ENCODE measurements at places on chromosomes 2 and 18. TPM values are rescaled to one million over a fixed set of nuclear protein-coding genes. Genes with fewer than 3 reads are reported as not detected.

Gene TMEM37
- 0.67 TPM for total RNA-seq

DNA sequence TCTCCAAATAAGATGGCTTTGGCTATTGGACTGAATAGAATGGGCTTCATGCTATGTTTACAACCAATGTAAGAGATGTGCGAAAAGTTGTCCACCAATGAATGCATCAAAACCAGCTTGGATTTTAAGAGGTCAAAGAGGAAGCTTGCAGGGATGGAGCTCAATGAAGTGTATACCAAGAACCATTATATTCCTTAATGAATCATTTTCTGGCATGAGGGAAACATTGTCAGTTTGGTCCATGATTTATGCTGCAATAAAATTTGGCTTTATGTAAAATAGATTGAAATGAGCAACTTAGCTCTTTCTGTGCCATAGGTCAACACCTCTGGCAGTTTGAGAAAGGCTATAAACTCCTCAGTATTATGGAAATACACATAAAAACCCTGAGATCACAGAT, 107.3 kb downstream of the SH3BP4 start:
- H3K27ac ChIP-seq = no peak overlapping the region
- DNase-seq = no peak
- no peaks in the 10 kb centered on the region for H3K27me3 ChIP-seq
- no peak overlapping the region for H3K4me3 ChIP-seq

DNA sequence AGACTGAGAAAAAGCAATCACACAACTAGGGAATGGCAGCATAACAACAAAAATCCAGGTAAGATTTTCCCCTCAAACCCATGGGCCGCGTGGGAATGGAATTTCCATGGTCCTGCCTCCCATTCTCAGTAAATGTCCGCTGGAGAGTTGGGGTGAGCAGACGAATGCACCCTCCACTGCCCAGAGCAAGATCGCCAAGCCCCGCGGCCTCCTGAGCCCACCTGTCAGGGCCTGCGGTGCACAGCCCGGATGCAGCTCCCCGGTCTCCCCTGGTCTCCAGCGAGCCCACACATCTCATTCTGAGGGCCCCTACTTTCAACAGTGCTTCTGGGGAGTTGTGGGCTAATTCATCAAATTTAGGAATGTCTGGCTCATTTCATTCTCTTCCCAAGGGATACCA, 327.4 kb upstream of the HS6ST1 start:
- no peaks in the 10 kb centered on the region for H3K36me3 ChIP-seq
- H3K4me1 ChIP-seq = no peaks in the 10 kb centered on the region

- no peaks in the 10 kb centered on the region for H3K36me3 ChIP-seq
- no peak overlapping the region for H3K27ac ChIP-seq
- no peak for DNase-seq
- H3K4me1 ChIP-seq = peaks cover 7% of the 10 kb centered on the region
- no peak overlapping the region for H3K4me3 ChIP-seq
Measured at GRCh38 chr2:148552675-148553331, 91.7 kb upstream of the EPC2 start.
